ENCODE measurements at places on chromosomes 7 and 10.

DNA sequence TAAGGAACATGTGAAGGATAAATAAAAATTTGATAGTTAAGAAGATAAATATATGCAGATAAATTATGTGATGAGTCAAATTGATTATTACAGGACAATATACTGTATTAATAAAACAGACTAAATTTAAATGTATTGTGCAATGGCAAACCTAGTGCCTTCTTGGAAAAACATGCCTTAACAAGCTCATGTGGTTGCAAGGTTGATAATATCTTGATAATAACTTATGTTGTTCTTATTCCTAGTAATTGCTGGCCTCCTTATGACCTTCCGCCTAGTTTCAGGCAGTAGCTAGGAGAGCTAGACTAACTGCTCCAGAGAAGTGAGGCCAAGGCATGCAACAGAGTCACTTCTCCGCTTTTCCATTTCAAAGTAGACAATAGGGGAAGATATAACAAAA is 7.6 kb upstream of the RAB11FIP2 start:
- no peak for DNase-seq

- no peak for DNase-seq
These were observed 138.1 kb downstream of the ADAM22 start for GRCh38 chr7:88071994-88072714.

DNA sequence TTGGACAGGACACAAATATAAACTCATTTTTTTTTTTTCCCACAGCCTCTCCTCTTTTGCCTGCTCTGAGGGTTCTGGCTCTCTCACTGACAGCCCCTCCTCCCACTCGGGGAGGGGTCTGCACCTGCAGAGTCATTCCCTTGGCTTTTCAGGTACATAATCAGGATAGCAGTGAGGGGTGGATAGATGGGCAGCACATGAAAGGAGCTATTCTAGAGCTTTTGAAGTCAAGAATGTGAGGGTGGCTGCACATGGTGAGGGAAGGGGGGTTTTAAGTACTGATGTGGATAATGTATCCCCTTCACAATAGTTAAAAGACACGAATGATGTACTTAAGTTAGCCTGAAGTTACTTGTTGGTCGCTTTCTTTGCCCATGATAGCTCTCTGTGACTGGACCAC is 76.2 kb downstream of the CFAP58 start:
- no peak for DNase-seq

GRCh38 chr7:57343901-57344622 is 105.9 kb upstream of the ZNF716 start:
- DNase-seq: no peak

DNA sequence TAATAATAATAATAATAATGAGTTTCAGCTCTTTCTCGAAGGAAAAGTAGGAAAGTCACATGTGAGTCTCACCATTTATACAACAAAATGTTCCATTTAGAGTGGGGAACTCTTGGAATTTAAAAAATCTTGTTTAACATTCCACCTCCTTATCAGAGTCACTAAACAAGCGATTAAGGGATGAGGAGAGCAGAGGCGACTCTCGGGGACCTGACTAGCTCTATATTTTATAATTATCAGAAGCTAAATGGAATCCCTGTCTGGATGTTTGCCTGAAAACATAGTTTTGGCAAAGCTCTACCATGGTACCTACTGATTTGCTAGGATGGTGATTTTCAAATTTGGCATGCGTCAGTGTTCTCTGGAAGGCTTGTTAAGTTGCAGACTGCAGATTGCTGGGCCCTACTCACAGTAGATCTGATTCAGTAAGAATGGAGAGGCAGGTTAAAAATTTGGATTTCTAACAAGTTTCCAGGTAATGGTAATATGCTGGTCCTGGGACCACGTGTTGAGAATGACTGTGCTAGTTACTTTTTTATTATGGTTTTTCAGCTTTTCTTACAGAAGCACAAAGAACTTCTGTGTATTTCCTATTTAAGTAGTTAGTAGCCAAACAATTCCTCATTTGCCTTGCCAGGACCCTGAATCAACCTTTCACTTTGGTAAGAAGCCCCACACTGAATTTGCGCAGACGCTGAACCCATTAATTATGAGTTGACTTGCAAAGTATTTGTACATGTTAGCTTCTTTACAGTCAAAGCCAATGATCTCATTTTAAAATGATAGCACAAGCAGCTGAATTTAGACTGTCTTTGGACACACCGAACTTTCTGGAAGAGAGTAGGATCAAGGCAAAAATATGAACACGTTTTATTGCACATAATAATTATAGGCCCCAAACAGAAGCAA is 39.5 kb downstream of the CPED1 start:
- no peak for DNase-seq

GRCh38 chr7:45564886-45565455 is 9.2 kb upstream of the ADCY1 start:
- DNase-seq: no peak

- no peak for DNase-seq
These were observed 1.8 kb downstream of the PFKFB3 start for GRCh38 chr10:6204341-6205191.

DNA sequence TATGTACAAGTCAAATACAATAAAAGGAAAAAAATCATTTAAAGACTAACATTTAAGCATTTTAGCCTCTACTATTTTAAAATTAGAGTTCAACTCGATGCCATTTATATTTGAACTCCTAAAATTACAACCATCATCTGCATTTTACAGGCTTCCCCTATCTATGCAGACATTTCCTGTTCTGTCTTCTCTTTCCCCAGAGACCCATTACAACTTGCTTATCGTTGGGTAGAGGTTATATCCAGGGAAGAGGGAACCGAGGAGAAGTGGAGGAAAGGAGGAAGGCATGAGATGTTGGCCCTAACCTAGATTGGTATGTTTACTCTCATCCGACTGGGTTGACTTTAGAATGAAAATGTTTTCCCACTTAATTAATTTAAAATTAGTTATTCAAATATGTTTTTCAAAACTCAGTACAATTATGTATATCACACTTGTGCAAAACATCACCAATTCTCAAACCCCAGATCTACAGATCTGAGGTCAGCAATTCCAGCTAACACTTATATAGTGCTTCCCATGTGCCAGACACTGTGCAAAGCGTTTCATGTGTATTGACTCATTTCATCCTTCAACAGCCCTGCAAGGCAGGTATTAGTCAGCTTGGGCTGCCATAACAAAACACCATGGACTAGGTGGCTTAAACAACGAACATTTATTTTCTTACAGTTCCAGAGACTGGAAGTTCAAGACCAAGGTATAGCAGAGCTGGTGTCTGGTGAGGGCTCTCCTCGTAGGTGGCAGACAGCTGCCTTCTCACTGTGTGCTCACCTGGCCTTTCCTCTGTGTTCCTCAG is 27.3 kb upstream of the HERPUD2 start:
- DNase-seq: no peak

- no peak for DNase-seq
These were observed 9.0 kb downstream of the NDST2 start for GRCh38 chr10:73802276-73802991.

DNA sequence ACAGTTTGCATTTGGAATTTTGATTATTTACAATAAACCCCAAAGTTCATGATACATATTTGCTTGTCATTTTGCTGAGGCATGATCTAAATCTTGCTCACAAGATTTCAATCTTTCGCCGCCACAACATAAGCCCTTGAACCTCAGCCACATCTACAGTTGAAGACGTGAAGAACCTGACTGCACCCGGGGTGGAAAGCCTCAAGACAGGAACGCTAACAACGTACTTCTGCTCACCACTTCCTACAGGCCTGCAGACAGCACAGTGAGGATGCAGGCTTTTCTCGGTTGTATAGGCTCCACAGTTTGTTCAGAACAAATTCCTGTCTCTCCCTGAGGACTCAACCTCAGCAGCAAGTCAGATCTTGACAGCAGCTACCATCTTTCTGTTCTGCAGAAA is 393.8 kb upstream of the PRKCQ start:
- DNase-seq: no peak

DNA sequence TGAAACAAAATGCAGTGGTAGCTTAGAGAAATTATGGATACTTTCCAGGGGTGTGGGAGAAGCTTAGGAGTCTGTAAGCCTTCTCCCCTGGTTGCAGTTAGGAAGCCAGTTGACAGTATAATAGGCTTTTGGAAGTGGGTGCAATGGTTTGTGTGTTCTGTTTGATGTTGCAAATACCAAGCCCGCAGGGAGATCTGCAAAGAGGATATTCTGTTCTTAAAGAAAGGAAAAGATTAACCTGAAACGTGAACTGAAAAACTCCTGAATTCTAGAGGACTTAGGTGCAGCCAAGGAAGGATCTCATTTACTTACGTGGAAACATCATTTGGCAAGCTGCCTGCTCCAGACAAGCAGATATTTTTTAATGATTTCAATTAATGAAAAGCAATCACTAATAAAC is 496.6 kb downstream of the AUTS2 start:
- no peak for DNase-seq

Data from stimulated activated CD8-positive, alpha-beta memory T cell treated with anti-CD3 and anti-CD28 coated beads, Interleukin-4, amount 100 ng/mL, for 24 hours (primary cell).